ENCODE measurements at places on chromosomes 3 and 15. TPM values are rescaled to one million over a fixed set of nuclear protein-coding genes. Genes with fewer than 3 reads are reported as not detected.

The CPNE4 gene
- 1.6 TPM for total RNA-seq

The OR5K2 gene
- not detected for total RNA-seq

The SH2D7 gene
- not detected for total RNA-seq

The GPR149 gene
- total RNA-seq, result not detected

The CYP8B1 gene
- total RNA-seq, result not detected

The GREM1 gene
- total RNA-seq, result 96.8 TPM

The DUOX2 gene
- total RNA-seq, result 0.13 TPM

The RTP4 gene
- not detected for total RNA-seq
